Activated CD8-positive, alpha-beta T cell treated with anti-CD3 and anti-CD28 coated beads, Interleukin-2, amount 10 ng/mL, durations not matched to agents 7 days and 5 days (primary cell): ENCODE measurements at places on chromosomes 12 and 14. TPM values are rescaled to one million over a fixed set of nuclear protein-coding genes. Genes with fewer than 3 reads are reported as not detected.

- no peak for DNase-seq
Measured at GRCh38 chr12:124021007-124021406, 48.0 kb downstream of the ZNF664 start.

DNA sequence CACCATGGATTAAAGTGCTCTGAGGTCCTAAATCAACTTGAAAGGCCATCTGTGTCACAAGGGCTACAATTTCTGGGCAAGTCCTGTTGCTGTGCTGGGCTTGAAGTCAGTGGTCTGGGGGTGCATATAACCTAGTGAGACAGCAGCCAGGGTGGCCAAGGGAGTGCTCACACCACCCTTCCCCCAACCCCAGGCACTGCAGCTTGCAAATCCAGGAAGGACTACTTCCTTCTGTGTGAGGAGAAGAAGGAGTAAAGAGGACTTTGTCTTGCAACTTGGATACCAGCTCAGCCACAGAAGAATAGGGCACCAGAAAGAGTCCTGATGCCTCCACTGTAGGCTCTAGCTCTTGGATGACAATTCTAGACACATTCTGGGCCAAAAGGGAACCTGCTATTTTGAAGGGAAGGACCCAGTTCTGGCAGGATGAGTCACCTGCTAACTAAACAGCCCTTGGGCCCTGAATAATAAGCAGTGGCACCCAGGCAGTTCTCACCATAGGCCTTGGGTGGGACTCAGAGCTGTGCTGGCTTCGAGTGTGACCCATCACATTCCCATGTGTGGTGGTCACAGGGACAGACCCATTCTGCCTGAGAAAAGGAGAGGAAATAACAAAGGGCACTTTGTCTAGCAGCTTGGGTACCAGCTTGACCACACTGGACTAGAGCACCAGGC is 32.6 kb upstream of the DHRS7 start:
- no peak for DNase-seq

GRCh38 chr14:36227802-36228201 is 51.3 kb upstream of the PTCSC3 start:
- no peak for DNase-seq

The OR11G2 gene
- total RNA-seq = not detected

The PLEKHA5 gene
- 3.7 TPM for total RNA-seq

The ERP27 gene
- total RNA-seq = 7.9 TPM

DNA sequence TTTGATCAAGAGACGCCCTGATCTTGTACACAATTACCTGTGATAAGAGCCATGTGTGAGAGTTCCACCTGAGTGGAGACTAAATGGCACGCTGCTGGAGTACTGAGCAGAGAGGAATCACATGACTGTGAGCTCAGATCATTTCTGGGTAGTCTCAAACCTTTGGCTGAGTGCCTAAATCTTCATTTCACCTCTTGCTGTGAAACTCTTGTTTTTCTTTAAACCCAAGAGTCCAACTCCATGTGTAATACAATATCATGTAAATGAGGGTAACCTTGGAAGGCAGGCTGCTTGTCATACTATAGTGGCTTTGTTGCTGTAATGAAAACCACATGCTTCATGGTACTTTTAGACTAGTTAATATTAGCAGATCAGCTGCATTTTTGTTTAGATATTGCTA is 156.9 kb downstream of the CAND1 start:
- DNase-seq = no peak

DNA sequence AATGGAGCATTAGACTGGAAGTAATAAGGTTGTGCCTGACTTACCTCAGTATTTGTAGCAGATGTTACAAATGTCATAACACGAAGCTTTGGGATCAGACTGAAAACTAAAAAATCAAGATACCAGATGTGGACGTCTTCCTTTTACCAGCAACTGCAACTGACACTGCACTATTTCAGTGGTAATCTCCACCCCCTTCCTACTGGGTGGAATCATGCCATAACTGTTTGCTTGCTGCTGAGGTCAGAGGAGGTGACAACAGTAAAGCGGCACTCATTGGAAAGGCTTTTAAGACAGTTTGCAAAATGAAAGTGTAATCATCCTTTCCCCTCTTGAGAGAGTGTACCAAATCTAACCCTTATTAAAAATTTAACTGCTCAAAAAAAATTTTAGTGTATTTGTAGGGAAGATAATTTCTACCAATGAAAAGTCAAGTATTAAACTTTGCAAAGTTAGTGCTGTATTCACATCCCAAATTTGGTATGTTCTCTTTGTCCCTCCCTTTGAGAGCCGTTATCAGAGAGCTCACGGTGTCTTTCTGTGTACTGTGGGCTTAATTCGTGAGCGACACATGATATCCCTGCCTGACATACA is 420.7 kb downstream of the NPAS3 start:
- no peak for DNase-seq

- DNase-seq = no peak
Measured at GRCh38 chr12:67410667-67411067, 141.5 kb downstream of the CAND1 start.

DNA sequence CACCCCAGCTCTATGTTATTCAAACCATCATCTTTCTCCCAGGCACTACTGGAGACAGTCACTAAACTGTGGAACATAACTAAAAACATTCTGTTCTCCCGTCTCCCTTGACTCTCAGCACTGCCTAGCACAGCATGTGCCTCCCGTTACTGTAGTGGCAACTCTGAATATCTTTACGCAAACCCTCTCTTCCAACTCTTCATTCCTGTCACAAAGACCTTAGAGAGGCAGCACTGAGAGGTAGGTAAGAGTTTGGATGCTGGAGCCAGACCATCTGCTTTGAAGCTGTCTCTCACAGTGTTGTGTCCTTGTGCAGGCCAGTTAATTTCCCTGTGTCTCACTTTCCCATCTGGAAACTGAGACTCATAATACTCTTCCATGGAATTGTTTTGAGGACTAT is 108.1 kb downstream of the DIP2B start:
- no peak for DNase-seq

- DNase-seq = no peak
Measured at GRCh38 chr12:53479331-53479730, 19.9 kb downstream of the MAP3K12 start.

- peak; percentile 62 for DNase-seq
Measured at GRCh38 chr14:106875503-106875902, 1349.1 kb downstream of the TMEM121 start.

The SMCO2 gene
- not detected for total RNA-seq

GRCh38 chr14:83300476-83301064 is 1766.9 kb upstream of the SEL1L start:
- DNase-seq = no peak

The GLI1 gene
- 0.68 TPM for total RNA-seq

DNA sequence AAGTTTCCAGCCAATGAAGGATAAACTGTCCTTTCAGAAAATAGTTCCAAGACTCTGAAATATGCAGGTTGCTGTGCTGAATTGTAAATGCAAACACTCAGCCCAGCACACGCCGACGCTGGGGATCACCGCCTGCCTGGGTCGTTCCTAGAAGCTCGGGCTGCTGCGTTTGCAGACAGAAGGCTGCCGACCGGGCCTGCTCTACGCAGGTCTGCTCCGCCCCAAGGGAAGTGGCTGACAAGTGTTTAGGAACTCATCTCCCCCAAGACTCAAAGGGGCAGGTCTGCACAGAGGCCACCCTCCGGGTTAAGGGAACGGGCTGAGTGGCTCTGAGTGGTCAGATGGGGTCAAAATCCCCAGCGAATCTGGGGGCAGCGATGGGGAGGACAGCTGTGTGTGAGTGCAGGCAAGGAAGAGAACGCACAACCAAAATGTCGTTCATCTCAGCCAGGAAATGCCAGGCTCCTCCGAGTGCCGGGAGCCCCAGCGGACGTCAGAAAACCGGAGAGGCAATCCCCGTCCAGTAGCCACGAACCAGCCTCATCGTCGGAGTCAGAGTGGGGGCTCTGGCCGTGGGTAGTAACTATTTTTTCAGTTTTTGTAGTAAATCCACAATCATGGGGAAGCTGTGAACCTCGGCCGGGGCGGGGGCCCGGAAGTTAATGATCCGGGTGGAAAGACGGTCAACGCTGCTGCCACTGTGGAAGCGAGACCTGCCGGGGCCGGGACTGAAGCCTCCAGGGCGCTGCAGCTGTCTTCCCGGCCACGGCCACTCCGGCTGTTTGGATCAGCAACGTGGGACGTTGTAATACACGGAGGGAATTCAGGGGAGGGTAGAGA is 6.0 kb downstream of the GALNT9 start:
- peak; percentile 31 for DNase-seq

The PSME2 gene
- 635 TPM for total RNA-seq

- no peak for DNase-seq
Measured at GRCh38 chr12:203462-204260, 10.3 kb downstream of the SLC6A12 start.

DNA sequence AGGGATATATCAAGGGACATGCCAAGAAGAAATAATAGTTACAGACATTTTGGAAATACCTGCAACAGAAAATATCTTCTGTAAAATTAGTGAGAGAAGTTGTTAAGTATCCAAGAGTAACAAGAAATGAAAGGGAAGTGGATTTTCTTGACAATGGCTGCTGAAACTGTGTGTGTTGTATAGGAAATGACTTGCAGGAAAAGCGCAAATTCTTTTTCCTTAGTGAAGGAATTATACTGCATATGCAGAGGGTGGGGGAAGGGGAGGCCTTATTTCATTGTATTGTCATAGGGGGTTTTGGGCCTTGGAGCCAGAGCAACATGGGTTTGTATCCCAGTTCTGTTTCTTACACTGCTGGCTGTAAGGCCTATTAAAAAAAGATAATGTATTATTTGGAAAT is 84.4 kb upstream of the DDHD1 start:
- no peak for DNase-seq

GRCh38 chr12:121590476-121591143 is 9.8 kb upstream of the KDM2B start:
- DNase-seq = peak; percentile 77

DNA sequence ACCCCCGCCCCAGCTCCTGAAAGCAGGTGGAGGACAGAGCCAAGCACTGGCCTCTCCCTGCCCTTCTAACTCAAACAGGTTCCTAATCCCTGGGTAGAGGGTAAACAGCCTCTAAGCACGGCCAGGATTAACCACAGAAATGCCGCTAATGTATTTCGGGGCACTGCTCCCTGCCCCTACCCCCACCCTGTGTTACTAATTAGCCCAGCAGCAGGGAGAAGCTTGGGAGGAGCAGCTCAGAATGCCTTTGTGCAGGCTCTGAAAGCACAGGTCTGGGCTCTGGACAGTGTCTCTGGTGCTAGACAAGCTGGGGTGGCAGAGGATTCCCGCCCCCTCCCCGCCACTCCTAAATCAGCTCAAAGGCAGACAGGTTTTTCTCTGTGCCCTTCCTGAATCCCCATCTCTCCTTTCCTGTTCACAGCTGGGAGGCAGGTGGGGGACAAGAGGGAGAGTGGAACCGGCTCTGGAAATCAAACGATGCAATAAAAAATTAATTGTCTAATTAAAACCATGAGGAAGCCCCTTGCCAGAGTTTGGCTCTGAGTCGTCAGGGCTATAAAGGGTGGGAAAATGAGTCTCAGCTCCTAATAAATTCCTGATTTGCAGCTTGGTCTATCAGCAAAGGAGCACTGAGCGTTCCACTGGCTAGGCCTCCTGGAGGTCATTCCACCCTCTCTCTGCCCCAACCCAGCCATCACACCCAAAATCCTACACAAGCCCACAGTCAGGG is 53.0 kb downstream of the SMUG1 start:
- DNase-seq = no peak

DNA sequence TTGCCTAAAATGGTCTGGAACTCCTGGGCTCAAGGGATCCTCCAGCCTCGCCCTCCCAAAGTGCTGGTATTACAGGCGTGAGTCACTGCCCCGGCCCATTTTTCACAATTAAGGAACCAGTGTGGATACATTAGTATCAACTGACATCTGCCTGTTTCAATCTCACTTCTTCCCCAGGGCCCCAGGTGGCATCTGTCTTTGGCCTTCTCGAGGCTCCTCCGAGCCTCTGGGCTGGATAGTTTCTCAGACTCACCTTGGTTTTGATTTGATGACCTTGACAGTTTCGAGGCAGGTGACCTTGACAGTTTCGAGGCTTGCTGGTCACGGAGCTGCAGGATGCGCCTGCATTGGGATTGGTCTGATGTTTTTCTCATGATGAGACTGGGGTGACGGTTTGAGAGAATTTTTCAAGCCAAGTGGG is 41.0 kb upstream of the NCOR2 start:
- DNase-seq = no peak

DNA sequence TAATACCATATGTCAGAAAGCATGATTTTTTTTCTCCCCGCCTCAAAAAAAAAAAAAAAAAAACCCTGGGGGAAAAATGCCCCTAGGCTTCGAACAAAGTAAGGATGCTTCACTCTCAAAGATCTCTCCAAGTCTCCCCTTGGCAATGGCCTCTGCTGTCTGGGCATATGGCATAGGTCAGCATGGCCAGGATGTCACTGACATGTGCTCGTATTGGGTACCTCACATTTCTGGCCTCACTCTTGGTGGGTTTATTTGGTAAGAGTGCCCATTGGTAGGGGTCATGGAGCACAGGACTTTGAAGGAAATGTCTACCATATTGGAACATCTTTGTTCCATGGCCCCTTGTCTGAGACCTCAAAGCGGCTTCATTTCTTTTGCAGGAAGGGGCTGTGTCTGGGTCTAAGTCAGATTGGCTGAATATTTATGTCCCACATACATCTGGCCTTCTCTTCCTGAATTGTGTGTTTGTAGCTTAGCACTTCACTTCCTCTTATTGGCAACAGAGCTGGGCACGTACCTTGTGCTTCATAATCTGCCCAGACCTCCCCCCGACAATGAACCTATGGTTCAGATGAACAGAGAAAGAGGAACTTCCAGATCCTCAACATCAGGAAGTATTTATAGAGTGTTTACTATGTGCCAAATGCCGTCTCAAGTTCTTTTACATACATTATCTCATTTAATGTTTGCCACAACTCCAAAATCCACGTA is 36.3 kb upstream of the OAS1 start:
- no peak for DNase-seq
